ENCODE measurements at places on chromosomes 12 and 14.

DNA sequence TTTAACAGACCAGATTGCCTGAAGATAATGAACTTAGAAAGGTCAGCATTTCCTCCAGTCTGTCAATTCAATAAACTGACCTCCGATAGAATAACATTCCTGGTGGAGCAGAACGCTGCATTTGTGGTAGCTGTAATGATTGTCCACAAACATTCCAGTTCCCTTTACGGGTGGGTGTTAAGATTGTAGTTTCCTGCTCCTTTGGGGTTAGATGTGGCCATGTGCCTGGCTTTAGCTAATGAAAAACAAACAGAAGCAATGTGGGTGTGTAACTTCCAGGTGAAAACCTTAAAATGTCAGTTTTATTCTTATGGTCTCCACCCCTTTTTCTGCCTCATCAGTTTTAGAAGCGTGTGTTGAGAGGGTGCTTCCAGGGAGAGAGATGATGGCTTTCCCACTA is 217.3 kb upstream of the CRY1 start:
- no peak for DNase-seq

- no peak for DNase-seq
Measured at GRCh38 chr12:48985475-48985897, 7.4 kb downstream of the WNT1 start.

DNA sequence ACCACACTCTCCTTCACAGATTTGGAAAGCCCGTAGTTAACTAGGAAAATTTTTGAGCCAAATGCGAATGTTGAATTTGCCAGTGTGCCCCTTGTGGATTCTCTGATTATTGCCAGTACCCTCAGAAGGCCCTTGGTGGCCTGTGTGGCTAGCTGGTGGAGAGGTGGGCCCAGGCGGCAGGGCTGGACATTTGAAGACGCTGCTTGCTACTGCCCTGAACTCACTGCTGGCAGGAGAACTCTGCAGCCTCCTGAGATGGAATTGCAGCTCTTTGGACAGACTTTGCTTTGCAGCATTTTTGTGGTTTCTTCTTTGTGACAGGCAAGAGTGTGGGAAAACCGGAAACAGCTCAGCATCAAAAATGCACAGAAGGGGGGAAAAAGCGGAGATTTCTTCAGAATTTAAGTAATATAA is 97.6 kb downstream of the TGFB3 start:
- no peak for DNase-seq

- DNase-seq, result no peak
Measured at GRCh38 chr14:97025722-97026121, 228.5 kb downstream of the VRK1 start.

GRCh38 chr14:67857778-67858350 is 38.3 kb downstream of the RAD51B start:
- no peak for DNase-seq

DNA sequence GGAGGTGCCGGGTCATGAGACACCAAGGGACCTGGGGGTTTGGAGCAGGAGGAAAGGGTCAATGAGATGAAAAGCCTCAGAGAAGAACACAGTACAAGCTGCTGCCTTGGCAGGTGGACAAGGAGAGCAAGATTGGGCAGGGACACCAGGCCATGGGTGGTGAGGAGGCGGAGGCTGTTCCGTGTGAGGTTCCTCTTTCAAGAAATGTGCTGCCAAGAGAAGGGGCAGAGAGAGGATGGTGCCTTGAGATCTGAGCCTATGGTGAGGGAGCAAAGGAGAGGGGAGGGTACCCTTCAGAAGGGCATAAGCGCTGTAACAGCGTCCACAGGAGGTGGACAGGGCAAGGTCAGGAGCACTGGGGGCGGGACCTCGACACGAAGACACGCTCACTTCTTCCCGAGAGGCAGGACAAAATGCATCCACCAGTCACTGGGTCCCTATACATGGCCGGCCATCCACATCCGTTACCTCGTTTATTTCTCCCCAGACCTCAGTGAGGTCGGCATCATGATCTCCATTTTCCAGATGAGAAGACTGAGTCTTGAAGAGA is 100.2 kb downstream of the B4GALNT3 start:
- no peak for DNase-seq

DNA sequence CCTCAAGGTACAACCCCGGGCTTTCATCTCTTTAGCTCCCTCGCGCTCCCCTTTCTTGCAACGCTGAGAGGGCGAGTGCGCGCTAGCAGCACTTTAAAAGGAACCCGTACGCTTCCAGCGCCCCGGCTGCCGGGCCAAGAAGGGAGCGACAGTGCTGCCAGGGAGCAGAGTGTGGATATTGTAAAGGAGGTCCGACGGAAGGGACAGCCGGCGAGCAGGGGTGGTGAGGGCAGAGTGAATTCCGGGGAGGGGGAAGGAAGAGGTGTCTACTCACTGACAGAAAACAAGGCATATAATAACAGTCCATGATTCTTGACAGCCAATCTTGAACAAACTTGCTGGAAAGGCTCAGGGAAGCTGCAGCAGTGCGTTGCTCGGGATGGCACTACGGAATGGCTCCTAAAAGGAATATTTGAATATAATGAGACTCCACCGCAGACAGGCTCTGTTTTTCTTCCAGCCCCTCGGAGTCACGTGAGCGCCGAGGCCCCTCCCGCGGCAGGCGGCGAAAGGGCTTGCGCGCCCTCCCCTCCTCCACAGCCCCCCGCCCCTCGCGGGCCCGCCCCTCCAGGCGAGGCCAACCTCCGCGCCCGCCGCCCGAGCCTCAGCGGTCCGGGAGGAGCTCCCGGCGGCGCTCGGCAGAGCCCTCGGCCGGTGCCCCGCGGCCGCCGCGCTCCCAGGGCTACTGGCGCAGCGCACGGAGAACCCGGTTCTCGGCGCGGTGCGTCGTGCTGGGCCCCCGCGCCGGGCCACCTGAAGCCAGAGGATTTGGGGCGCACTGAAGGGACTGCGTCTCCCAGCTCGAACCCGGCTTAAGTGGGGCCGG is 3.4 kb downstream of the BMP4 start:
- no peak for DNase-seq

GRCh38 chr14:33315721-33316120 is 377.0 kb downstream of the NPAS3 start:
- no peak for DNase-seq

GRCh38 chr12:124830306-124830705 is 33.4 kb downstream of the SCARB1 start:
- DNase-seq, result no peak

GRCh38 chr14:75980856-75981255 is 939 bp downstream of the TGFB3 start:
- no peak for DNase-seq

- DNase-seq, result no peak
Measured at GRCh38 chr12:101599771-101600484, 5.2 kb downstream of the MYBPC1 start.

DNA sequence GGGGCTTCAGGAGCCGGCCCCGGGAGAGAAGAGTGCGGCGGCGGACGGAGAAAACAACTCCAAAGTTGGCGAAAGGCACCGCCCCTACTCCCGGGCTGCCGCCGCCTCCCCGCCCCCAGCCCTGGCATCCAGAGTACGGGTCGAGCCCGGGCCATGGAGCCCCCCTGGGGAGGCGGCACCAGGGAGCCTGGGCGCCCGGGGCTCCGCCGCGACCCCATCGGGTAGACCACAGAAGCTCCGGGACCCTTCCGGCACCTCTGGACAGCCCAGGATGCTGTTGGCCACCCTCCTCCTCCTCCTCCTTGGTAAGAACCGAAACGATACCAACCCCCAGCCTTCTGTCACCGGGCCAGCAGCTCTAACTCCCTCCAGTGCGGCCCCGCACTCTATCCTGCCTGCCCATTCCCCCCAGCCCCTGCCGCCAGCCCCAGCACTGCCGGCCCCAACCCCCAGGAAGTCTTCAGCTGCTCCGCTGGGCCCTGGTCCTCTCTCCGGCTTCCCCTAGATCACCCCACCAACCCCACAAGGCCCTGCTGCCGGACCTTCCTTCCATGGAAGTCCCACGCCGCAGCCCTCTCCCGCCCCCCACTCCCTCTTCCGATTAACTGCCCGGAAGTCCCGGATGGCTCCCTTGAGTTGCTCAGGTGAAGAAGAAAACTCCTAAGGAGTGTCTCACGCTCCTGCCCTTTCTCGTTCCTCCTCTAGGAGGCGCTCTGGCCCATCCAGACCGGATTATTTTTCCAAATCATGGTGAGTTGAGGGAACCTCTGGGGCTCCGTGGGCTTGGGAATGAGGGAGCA is 693 bp downstream of the LRP10 start:
- peak; percentile 68 for DNase-seq

GRCh38 chr12:51238037-51238509 is 553 bp upstream of the DAZAP2 start:
- DNase-seq, result no peak

GRCh38 chr12:11795913-11796459 is 146.5 kb downstream of the ETV6 start:
- DNase-seq, result no peak

DNA sequence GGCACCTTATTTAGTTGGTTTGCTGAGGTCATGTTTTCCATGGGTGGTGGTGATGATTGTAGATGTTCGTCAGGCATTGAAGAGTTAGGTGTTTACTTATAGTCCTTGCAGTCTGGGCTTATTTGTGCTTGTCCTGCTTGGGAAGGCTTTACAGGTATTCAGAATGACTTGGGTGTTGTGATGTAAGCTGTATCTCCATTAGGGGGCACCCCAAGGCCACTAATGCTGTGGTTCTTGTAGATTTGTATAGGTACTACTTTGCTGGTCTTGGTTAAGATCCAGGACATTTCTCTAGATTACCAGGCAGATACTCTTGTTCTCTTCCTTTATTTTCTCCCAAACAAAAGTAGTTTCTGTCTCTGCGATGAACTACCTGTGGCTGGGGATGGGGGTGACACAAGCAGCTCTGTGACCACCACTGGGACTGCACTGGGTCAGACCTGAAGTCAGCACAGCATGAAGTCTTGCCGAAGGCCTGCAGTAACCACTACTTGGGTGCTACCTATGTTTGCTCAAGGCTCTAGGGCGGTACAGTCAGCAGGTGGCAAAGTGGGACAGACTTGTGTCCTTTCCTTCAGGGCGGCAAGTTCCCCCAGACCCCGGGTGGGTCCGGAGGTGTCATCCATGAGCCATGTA is 35.8 kb upstream of the FBXO33 start:
- no peak for DNase-seq

DNA sequence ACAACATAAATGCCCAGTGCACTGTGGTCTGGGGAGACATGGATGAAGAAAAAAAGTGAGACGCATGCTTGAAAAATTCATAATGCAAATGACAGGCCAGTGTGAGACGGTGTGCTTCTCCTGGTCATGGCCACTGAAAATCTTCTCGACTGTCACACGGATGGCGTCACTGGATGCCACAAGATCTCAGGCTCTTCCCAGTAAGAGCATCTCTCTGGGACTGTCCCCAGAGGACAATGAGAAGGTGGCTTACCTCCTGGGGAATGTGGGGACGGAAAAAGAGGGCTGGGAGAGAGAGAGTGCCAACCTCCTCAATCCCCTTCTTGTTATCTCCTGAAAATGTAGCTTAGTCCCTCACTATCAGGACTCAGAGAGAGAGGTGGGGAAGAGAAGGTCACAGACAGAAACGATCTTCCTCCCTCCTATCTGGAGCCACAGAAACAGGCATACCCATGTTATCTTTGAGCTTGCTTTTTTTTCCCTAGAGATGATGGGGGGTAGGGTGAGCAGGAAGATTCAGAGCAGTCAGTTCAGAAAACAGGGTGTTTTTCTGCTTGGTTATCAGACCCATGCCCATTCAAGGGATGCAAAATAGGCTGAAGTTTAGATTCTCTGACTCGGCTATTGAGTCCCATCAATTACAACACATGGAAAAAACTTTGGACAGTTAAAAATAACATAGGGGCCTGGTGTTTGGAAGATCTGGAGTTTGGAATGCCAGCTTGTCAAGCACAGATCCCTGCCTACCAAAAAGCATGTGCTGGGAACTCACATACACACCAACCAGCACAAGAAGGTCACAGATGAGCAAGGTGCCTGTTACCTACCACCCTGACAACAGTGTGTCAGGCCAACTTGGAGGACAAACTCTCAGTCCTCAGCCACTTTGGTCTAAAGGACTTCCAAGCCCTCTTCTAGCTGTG is 24.2 kb downstream of the DPF3 start:
- no peak for DNase-seq

- DNase-seq, result no peak
Measured at GRCh38 chr14:51978681-51979085, 10.7 kb upstream of the RTRAF start.

DNA sequence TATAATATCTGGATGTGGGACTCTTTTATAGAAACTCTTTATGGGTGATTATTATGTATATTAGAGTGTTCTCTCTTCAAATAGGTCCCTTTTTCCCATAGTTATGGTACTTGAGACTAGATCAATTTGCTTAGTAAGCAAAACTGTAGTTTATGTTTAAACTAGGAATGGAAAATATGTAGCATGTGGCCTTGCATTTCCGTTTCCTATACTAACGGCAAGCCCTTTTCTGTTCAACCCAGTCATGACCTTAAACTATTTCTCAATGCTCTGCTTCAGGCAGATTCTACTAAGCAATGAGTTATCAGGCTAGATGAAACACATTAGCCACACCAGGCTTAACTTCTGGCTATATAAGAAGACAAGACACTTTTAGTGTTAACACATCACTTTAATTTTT is 84.6 kb downstream of the OTOGL start:
- DNase-seq, result no peak

GRCh38 chr14:22255017-22255950 is 333.7 kb downstream of the DAD1 start:
- no peak for DNase-seq

DNA sequence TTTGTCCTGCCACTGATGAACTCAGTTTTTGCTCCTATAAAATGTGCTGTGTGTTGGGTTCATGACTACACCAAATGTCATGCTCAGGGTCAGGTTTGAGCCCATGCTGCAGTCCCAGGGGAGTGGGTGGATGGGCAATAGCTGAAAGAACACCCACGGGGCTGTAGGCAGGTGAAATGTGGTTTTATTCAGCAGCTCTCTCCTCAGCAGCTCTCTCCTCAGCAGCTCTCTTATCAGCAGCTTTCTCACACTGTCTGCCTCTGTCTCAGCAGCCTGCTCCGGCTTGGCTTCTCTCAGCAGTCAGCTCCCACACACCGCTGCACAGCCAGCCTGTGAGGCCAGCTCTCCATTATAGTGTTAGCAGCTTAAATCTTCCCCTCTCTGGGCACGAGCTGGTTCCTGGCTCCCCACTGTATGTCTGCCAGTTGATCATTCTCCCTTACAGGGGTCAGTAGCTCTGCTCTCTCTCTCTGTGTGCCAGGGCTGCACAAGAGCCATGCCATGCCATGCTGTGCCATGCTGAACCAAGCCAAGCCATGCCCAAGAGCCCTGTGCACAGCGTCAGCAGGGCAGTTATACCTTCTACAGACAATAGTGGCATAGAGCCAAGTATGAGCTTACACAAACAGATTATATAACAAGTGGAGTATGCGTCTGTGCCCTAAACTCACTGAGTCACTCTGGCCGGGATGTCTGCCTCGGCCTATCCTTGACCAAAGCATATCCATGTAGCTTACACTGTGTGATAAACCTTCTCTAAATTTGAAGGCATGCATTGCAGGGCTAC is 303.3 kb upstream of the TMPO start:
- DNase-seq, result no peak

- no peak for DNase-seq
Measured at GRCh38 chr12:52662093-52662917, 10.3 kb upstream of the KRT2 start.

DNA sequence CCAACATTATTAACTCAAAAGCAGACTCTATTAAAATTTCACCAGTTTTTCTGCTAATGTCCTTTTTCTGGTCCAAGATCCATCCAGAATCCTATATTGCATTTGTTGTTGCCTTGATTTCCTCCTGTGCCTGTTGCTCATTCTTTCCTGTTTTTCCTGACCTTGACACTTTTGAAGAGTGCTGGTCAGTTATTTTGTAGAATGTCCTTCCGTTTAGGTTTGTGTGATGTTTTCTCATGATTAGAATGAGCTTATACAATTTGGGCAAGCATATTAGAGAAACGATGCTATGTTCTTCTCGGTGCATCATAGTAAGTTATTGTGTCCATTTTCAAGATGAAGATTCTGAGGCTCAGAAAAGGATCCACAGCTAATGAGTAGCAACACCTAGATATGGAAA is 33.9 kb downstream of the PHLDA1 start:
- DNase-seq, result no peak
